NCI-H1930 (cell line): ENCODE measurements at places on chromosomes 5 and 9.

DNA sequence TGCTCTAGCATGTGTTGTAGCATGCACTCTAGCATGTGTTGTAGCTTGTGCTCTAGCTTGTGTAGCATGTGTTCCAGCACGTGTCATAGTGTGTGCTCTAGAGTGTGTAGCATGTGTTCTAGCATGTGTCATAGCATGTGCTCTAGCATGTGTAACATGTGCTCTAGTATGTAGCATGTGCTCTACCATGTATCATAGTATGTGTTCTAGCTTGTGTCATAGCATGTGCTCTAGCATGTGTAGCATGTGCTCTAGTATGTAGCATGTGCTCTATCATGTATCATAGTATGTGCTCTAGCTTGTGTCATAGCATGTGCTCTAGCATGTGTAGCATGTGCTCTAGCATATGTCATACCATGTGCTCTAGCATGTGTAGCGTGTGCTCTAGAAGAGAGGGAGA, 255.3 kb downstream of the ICE1 start:
- no peak for DNase-seq

- peak; percentile 52 for DNase-seq
These were observed 33.8 kb downstream of the OTULINL start for GRCh38 chr5:14615365-14615764.

- DNase-seq, result peak; percentile 96
These were observed at the start of gene RABGAP1 for GRCh38 chr9:122940749-122941581. RABGAP1 (plus strand) TSS chr9:122941020; CDS start chr9:122957060, 16,040 bp downstream.

GRCh38 chr9:106954558-106954957, 91.6 kb downstream of the ZNF462 start:
- no peak for DNase-seq

GRCh38 chr9:89988458-89988857, 383.6 kb downstream of the GADD45G start:
- DNase-seq, result no peak

DNA sequence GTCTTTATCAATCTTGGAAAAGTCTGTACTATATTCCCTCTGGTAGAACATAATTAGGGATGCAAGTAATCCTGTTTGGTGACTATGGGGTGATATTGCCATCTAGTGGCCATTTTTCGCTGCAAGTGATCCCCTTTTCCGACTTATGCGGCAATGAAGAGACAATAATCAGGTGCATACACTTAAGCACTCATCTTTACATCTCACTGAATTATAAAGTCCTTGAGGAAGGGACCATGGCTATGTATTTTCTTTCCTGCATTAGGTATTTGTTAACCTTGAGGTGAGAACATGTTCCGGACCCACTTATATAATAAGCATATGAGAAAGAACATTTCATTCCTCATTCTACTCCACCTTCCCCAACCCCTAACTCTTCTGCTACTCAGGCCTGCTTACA, 19.6 kb upstream of the LIX1 start:
- DNase-seq, result peak; percentile 44

- DNase-seq, result no peak
These were observed 6.0 kb downstream of the SLC6A7 start for GRCh38 chr5:150195736-150196485.

GRCh38 chr5:102545175-102545574, 46.4 kb upstream of the SLCO6A1 start:
- no peak for DNase-seq

DNA sequence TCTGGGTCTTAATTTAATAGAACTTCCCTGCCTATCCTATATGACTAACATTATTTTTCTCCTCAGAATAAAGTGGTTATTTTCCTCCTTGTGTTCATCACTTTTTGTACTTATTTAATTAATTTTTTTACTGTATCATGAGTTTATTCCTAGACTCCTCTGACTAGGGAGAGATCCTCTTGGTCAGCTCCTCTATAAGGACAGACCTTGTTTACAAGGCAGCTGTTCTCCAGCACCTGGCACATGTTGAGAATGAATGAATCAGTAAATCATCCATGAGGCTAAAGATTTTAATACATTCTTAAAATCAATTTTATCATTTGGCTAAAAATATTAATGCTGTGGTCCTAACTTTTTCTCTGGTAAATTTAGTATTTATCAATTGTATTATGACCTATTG, 139.8 kb downstream of the NUDT12 start:
- DNase-seq, result no peak

GRCh38 chr9:87346061-87346665, 151.5 kb upstream of the DAPK1 start:
- no peak for DNase-seq

DNA sequence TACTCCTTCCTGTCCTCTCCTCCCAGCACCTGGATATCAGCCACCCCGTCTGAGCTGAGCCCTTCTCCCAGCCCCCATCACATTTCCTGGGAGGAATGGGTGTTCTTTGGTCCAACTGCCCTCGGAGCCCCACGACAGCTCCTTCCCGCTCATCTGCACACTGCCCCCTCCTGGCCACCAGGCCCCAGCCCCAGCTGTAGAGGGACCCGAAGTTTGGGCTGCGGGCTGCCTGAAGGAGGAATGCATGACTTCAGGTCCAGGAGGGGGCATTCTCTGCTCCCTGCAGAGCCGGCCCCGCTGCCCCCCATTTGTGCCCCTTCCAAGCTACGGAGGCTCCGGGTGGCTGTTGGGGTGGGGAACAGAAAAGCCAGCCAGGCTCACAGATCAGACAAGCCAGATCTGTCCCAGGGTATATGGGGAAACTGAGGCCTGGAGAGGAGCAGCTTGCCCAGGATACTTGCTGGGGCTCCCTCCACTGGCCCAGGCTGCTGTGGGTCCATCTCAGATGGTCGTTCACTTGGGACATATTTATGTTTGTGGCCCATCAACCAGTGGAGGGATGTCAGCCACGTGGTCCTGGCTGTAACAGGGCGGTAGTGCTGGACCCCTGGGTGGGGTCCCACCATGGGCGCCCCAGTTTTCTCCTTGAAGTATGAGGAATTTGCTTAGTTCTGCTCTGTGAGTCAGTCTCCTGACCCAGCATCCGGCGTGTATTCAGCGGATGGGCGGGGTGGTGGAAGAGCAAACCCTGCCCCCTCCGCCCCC, 33.1 kb downstream of the DAB2IP start:
- no peak for DNase-seq

DNA sequence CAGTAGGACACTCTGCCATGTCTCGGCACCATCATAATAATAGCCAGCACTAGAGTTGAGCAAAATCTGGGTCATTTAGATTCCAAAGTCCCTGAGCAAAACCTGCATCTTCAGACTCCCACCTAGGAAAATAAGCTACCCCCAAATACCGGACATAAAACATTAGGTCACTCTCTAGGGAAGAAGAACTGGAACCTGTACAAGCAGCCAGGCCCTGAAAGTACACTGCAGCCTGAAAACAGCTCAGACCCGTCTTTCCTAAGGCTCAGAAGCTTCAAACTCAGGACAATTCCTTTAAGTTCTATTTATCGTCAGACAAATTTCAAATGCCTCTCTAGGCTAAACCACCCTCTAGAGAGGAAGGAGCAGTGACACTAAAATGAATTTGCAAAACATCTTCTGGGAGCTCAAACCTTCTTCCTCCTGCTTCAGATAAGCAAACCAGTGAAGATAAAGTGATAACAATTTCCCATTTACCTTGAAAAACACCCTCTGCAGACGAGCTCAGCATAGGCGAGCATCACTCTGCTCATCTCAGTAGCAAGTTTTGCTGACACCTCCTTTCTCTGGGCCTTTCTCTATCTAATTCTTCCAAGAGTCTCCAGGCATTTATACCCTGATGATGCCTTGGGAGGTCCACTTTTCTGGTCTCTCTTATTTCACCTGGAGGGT, 34.0 kb downstream of the ADAM19 start:
- no peak for DNase-seq

- no peak for DNase-seq
These were observed 87.0 kb downstream of the RXRA start for GRCh38 chr9:134413112-134413715.

DNA sequence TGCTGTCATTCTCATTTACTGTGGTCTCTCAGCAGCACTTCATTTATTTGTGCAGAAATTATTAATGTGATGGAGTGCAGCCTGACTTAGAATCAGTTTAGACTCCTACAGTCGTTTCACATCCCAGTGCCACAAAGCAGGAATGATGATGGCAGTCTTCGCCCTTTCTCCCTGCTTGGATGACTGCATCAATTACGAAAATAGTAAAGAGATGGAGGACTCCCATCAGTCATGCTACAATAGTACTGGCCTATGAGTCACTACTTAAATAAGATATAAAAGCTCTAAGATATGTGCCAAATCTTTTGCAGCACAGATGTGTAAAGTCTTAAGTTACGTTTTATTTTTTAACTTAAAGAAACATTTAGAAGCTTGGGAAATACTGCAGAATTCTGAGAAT, 263.9 kb downstream of the CHSY3 start:
- no peak for DNase-seq

DNA sequence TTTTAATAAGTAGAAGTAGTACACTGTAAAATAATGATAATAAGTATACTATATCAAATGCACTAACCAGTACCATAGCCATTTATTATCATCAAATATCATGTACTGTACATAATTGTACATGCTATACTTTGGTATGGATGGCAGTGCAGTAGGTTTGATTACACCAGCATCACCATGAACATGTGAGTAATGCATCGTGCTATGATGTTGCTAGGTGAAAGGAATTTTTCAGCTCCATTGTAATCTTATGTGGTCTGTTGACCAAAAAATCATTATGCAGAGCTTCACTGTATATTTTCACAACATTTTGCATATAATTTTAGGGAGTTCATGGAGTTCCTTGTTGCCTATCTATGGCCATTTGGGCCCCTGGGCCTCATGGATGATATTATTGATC, 72.2 kb upstream of the HMHB1 start:
- DNase-seq, result no peak

DNA sequence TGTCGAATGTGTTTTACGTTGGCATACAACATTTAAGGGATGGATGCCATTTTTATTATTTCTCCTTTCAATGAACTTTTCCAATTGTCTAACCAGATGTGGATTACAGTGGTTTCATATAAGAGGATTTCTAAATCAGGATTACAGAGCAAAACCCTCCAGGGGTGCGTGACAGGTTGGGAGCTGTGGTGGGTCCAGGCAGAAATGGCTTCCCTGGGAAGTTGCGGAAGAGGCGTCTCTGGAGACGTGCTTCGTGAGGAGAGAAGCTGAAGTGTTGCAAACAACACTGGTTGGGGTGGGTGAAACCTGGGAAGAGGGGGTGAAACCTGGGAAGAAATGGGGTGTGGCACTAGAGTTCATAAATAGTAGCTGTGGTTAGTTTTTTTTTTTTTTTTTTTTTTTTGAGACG, 4.5 kb upstream of the RPL26L1 start:
- no peak for DNase-seq

- DNase-seq, result no peak
These were observed 89.3 kb upstream of the ALDH1A1 start for GRCh38 chr9:73042155-73042554.

GRCh38 chr5:54415147-54415546, 40.4 kb upstream of the HSPB3 start:
- DNase-seq, result no peak

- no peak for DNase-seq
These were observed 39.2 kb downstream of the GPR107 start for GRCh38 chr9:130092910-130093309.

- no peak for DNase-seq
These were observed 30.7 kb downstream of the TCF7 start for GRCh38 chr5:134145041-134145757.

GRCh38 chr5:131282235-131282634, 18.4 kb downstream of the CDC42SE2 start:
- no peak for DNase-seq

DNA sequence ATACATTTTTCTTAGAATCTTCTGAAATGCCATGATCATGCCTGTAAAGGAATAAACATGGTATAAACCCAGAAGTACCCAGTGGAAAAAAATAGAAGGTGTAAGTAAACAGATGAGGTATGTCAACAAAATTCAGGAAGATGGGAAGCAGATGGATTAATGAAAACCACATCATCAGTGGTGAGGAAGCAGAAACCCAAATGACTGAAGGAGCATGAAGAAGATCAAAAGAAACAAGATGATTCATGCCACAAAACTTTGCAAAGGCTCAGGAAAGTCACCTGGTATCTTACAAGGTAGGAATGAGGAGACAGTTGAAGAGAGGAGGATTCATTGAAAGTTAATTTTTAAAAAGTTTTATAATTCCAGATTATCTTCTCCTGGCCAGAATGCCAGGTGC, 132.8 kb upstream of the PAPPA start:
- DNase-seq, result no peak

GRCh38 chr9:136614967-136615623, 47.6 kb upstream of the EGFL7 start:
- DNase-seq, result no peak

GRCh38 chr5:163614787-163615186, 109.4 kb downstream of the MAT2B start:
- no peak for DNase-seq

- no peak for DNase-seq
These were observed 10.2 kb upstream of the ATP6V0E1 start for GRCh38 chr5:172973127-172973916.

DNA sequence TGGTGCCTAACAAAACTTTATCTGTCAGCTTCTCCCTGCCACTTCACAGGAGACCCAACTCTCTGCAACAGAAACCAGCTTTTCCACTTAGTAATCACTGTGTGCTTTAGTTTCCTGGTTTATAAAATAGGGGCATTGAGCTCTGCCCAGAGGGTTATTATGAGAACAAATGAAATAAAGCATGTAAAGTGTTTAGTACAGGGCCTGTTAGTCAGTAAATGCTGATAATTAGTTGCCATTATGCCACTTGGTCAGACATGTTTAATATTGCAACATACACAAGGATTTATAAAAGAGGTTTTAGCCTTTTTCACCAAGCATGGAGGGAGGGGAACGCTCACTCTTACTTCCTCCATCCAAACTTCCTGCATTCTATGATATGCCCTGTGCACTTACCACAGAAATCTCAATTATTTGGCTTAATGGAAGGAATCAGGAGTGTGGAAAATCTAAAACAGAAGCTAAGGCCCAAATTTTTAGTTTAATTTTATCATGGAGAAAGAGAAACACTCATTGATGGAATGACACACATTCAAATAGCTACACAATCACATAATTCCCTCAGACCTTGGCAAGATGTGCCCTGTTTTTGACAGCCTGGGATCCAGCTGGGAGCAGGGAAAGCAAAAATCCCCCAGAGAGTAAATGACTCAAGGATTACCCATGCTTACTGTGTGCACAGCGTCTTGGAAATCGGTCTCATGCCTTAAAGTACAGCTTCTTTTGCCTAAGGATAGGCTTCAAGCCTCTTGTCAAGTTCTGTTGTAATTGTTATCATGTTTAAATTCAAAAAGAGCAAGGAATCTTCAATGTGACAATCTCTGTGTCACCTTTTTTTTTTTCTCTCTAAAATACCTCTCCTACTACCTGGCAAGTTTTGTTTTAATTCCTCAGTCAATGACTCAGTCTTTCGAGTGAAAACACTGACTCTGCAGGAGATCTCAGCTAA, 34.0 kb downstream of the ZNF474 start:
- DNase-seq, result no peak

GRCh38 chr9:123421801-123422455, 65.9 kb downstream of the CRB2 start:
- no peak for DNase-seq

- no peak for DNase-seq
These were observed 510.1 kb upstream of the DAB2 start for GRCh38 chr5:39934830-39935229.

- no peak for DNase-seq
These were observed 14.9 kb upstream of the TMEM252 start for GRCh38 chr9:68555437-68556150.
